ENCODE measurements at places on chromosomes 1 and 21.

GRCh38 chr1:112991402-112992120 lies 35.6 kb upstream of the SLC16A1 start:
- DNase-seq: no peak

DNA sequence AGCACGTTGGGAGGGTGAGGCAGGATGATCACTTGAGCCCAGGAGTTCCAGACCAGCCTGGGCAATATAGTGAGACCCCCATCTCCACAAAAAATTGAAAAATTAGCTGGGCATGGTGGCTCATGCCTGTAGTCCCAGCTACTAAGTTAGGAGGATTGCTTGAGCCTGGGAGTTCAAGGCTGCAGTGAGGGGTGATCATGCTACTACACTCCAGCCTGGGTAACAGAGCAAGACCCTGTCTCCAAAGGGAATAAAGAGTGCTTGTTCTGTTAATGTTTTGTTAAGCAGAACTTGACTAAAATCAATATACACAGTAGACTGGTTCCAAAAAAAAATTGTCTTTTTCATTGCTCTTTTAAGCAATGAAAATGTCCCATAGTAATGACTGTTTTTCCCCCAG lies 146.4 kb downstream of the SYT2 start:
- no peak for DNase-seq

DNA sequence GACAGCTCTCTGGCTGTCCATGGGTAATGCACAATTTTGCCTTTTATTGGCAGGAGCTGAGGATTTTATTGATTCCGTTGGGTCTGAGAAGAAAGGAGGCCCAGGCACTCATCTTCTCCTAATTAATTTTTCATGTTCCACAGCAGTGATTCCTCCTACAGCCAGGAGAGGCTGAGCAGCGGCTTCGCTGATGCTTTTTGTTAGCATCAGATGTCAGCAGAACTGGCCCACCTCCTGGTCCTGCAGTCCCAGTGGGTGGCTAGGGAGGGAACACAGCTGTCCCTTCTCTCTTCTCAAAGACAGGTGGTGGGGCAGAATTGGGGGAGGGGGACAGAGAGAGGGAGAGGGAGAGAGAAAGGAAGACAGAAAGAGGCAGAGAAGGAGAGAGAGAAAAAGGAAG lies 5.7 kb downstream of the MT1HL1 start:
- no peak for DNase-seq

DNA sequence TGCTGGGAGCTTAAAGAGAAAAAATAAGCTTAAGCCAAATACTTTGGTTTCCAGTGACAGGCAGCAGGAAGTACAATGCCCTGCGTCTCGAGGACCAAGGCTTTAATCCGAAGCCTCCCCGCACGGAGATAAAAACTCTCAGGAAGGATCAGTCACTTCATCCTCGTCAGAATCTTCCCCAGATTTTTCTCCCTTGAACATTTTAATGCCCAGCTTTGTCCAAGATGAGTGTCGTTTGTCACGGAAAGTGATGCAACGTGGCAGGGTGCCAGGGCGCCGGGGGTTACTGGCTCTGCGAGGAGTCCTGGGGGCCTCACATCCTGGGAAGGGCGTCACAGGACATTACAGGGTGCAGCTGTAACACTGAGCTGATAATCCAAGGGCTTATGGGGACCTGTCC lies 25.2 kb upstream of the PCBP3 start:
- no peak for DNase-seq

DNA sequence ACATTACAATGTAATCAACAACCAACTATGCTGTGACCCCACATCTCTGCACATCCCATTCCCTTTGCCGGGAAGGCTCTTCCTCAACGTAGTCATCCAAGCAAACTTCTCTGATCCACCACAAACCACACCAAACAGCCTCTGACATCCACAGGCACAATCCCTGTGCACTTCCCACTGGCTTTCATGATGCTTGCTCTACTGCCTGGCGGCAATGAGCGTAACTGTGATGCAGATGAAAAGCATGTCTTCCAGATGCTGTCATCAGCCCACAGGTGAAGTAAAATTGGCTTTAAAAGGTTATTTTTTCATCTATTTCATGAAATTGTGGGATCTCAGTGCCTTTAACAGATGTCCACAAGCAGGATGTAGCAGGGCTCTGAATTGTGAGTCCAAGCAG lies 635.2 kb downstream of the SMYD3 start:
- DNase-seq: no peak

DNA sequence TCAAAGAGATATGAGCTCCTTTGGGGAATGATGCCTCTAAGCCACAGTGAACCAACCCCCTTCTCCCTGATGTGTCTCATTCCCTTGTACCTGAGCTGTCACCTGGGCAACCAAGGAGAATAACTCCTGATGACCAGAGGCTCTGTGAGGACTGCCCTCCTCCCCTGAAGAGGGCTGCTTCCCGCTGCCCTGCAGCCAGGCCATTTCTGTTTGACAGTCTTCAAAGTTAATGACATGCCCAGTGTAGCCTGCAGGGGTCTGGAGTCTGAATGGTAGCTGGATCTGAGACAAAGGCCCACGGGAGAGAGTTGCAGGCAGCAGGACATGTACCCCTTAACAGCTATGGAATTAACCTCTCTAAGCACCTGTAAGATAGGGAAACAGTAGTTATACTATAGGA lies 3.4 kb upstream of the SLFNL1 start:
- no peak for DNase-seq

GRCh38 chr1:112460615-112461014 lies 48.1 kb upstream of the WNT2B start:
- no peak for DNase-seq

DNA sequence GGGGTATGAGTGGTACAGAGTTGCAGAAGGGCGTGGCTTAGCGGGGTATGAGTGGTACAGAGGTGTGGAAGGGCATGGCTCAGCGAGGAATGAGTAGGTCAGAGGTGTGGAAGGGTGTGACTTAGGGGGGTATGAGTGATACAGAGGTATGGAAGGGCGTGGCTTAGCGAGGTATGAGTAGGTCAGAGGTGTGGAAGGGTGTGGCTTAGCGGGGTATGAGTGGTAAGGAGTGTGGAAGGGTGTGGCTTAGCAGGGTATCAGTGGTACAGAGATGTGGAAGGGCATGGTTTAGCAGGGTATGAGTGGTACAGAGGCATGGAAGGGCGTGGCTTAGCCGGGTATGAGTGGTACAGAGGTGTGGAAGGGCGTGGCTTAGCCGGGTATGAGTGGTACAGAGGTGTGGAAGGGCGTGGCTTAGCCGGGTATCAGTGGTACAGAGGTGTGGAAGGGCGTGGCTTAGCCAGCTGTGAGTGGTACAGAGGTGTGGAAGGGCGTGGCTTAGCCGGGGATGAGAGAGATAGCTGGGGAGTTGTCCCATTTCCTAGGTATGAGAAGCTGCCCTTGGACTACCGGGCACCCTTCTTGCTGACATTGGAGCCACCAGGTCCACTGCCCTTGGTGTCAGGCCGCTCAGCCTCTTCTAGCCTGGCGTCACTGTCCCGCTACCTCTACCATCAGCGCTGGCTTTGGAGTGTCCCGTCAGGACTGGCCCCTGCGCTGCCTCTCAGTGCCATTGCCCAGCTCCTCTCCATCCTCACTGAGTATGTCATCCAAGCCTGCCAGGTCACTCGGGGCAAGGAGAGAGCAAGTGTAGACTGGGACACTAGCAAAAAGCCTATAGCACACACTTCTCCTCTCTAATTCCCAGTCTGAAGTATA lies 29.8 kb downstream of the HYI start:
- peak; percentile 53 for DNase-seq

GRCh38 chr1:100304921-100305320 lies 38.9 kb downstream of the RTCA start:
- DNase-seq: no peak

- no peak for DNase-seq
Measured at GRCh38 chr1:61420909-61421835, 303.8 kb downstream of the TM2D1 start.

GRCh38 chr1:170377896-170378634 lies 153.9 kb upstream of the GORAB start:
- no peak for DNase-seq

GRCh38 chr1:213374369-213374768 lies 323.3 kb downstream of the RPS6KC1 start:
- no peak for DNase-seq

GRCh38 chr21:38493549-38494250 lies 4.6 kb downstream of the ERG start:
- no peak for DNase-seq

DNA sequence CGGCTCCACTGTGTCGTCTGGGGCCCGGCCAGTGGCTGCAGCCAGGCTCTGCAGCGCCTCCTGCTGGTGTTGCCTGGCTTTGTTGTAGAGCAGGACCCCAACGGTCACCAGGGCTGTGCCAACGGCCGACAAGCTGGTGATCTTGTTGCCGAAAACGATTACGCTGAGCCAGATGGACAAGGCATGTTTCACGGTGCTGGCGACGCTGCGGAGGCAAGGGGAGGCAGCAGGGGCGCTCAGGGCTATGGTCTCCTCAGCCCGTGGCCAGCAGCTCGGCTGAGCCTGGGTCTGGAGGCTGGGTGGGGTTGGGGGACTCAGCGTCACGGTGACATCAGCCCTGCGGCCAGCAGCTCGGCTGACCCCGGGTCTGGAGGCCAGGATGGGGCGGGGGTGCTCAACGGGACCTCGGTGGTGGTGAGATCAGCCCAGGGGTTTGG lies 7.0 kb upstream of the CDK11B start:
- no peak for DNase-seq

DNA sequence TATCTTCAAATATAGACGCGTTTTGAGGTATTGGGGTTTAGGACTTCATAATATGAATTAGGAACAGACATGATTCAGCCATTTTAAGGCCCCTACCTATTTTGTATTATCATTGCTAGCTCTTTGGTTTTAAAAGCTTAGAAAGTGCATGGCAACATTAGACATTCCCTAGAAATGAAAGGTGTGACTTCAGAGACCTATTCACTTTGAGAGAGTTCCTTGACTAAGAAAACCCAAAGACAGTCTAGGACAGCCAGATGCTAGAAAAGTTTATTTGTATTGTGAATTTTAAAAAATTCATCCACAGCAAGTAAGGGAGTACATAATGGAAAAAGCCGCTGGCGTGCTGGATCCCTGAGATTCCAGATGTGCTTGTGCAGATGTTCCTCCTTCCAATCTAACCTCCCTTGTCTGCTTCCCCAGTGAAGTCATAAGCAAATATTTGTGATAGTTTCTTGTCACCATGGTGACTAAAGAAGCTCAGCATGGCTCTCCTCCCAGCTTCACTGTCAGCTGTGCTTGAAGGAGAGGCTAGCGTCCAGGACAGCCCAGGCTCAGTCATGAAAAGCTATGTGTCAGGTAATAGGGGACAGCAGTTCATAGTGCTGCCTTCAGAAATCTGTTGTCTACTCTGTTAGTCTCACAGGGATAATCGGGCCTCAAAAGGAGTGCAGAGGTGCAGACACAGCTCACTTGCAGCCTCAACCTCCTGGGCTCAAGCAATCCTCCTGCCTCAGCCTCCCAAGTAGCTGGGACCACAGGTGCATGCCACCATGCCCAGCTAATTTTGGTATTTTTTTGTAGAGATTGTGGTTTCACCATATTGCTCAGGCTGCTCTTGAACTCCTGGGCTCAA lies 34.8 kb downstream of the KPNA6 start:
- DNase-seq: peak; percentile 11

All from left colon (tissue), 2 donors.